ENCODE measurements at places on chromosomes 1 and 21.

- DNase-seq: no peak
Measured at GRCh38 chr1:101769520-101769919, 227.2 kb downstream of the OLFM3 start.

DNA sequence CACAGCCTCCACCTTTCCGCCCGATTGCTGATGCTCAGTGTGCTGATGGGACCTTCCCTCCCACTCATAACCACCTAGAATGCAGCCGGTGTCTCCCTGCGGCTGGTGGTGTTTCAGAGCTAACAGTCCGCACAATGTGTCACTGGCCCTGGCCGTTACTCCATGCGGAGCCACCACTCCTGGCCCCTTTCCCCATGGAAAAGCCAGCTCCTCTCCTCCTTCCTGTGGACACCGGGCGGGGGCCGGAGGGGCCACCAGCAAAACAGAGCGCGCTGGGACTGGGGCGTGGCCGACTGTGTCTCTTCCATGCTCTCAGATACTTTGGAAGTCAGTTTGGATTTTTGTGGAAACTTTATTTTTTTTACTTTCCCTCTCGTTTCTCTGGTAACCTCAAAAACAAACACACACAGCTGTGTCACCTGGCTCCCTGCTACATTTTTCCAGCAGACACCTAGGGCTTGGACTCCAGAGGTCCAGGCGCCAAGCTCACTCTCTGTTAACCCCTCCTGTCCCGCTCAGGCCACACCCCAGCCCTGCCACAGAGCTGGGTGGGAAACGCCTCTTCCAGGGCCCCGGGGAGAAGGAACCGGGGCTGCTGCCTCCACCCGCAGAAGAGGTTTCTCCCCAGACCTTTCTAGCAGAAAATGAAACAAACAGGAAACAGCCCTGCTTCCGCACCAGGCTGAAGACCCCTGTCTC lies 32.5 kb upstream of the COL6A2 start:
- no peak for DNase-seq

DNA sequence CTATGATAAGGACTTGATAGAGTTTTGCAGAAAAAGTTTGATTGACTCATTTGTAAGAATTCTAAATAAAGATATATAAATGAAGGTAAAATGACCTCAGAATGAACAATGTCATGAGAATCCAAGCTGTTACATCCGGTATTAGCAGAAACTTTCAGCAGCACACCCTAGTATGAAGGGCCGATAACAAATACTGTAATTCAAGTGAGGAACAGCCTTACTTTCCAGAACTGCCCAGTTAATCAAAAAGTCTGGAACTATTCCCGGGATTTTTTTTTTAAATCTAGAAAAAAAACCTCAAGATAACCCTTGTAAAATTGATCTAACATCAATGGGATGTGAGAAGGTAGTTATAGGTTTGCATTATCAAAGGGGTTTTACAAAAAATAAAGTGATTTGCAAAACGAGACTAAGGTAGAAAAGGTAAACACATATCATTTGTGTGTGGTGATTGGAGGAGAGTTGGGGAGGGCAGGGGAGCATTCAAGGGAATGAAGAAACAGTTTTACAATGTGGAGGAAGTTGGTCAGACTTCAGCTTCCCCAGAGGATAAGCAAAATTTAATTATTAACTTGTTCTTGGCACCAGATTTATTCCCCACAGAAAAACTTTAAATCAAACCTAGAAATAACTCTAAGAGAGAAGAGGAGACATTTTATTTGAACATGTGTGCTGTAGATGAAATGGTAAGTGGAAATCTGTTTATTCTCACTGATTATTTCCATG lies 75.9 kb upstream of the VCAM1 start:
- DNase-seq: no peak

- DNase-seq: no peak
Measured at GRCh38 chr1:151961833-151962232, 31.8 kb downstream of the S100A10 start.

- DNase-seq: no peak
Measured at GRCh38 chr21:31287201-31287600, 56.9 kb downstream of the TIAM1 start.

GRCh38 chr21:34362670-34363069 lies 1.1 kb upstream of the KCNE2 start:
- DNase-seq: no peak

- no peak for DNase-seq
Measured at GRCh38 chr1:86114236-86114635, 42.3 kb downstream of the COL24A1 start.

GRCh38 chr1:16967095-16967575 lies 13.3 kb downstream of the MFAP2 start:
- DNase-seq: no peak

- no peak for DNase-seq
Measured at GRCh38 chr1:163414778-163415177, 93.0 kb downstream of the NUF2 start.

DNA sequence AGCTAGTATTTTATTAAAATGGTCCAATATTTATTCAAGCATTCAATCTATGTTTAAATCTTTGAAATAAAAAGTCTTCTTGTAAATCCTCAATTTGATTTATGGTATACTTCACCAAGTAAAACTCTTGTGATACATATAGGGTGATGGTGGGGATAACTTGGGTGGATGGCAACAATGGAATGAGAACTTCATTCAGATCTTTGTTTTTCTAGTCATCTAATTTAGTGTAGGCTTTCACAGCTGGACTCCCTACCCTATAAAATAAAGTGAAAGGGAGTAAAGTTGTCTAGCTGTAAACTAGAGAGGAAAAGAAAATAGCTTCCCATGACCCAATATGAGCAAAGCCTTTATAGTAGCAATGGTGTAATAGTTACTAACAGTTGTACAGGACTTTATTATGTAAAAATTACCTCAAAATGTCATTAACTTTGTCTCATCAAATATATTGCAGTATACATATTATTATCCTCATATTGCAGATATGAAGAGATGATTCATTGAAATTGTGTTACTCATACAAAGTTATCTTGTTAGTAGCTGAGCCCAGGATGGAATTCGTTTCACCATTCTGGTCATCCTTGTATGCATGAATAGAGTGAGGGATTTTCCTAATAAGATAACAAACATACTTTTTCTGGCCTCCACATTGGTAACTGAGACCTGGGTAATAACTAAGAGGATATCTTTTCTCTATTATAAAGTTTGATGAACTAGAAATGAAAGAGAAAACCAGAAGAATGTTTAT lies 1377.7 kb upstream of the ADGRL4 start:
- DNase-seq: no peak

- DNase-seq: no peak
Measured at GRCh38 chr1:93821423-93822144, 57.4 kb downstream of the DNTTIP2 start.

GRCh38 chr1:115312742-115313141 lies 25.3 kb downstream of the NGF start:
- DNase-seq: no peak

- no peak for DNase-seq
Measured at GRCh38 chr1:234398849-234399381, 25.7 kb downstream of the COA6 start.

GRCh38 chr1:200115532-200115931 lies 88.0 kb downstream of the NR5A2 start:
- DNase-seq: no peak

DNA sequence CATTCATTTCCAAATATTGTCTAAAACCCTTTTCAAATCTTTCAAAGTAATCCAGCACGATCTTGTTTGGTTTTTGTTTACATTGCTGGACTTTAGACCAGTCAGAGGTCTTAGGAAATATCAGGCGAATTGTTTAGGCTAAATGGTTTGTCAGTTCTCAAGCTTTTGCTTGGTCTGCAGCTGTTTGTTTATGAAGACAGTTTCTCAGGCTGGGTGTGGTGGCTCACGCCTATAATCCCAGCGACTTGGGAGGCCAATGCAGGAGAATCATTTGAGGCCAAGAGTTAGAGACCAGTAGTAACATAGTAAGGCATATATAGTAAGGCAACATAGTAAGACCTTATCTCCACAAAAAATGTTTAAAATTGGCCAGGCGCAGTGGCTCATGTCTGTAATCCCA lies 77.5 kb downstream of the DNTTIP2 start:
- no peak for DNase-seq

DNA sequence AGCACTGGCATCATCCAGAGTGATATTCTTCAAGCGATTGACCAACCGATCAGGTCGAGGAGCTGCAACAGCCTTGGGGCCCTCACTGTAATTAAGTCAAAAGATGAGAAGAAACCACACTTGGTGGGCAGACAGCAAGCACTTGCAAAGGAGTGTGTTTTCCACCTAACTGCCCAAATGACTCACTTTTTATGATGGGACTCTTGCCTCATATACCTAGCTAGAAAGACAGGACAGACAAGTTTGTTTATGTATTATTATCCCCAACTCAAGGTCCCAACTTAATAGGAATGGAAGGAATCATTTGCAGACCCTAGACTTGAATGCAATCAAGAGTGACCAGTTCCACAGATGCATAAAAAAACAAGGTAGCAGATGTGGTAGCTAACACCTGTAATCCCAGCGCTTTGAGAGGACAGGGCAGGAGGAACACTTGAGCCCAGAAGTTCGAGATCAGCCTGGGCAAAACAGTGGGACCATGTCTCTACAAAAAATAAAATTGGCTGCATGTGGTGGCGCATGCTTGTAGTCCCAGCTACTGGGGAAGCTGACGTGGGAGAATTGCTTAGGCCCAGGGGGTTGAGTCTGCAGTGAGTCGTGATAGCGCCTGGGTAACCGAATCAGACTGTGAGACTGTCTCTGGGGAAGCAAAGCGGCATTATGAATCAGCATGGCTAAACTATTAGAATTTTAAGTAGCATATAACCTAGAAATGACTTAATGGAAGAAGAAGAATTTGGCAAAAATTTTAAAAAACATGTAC lies 2.3 kb upstream of the NRAS start:
- no peak for DNase-seq

DNA sequence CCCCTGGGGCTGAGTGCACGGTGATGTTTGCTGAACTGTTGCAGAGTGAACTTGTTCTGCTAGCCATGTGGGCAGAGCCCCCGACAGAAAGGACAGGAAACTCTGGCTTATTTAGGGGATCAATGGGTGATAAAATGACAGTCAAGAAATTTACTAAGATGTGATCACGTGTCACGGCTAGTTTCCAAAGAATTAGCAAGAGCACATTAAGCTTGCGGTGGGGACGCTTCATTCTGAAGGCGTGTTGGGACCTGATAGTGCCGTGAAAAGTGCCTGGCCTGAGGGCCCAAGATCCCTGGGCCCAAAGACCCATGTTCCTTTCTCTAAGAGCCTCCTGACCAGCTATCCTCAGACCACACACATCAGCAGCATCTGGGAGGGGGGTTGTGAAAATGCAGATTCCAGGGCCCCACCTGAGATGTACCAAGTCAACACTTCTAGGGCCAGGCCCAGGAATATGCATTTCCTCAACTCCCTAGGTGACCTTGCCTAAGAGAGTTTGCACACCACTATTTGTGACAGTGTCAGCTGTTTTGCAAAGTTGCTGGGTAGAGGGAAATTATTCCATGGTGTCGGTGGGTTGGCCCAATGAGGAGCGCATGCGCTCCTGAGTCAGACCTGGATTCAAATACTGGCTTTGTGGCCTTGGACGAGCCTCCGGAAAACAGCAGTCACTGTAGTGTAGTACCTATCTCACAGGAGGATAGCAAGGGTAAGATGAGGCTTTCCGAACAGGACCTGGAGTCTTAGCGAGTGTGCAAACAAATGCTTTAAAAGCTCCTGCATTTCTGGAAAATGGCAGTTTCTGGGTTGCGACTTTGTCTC lies 77.5 kb downstream of the SPSB1 start:
- DNase-seq: no peak

- DNase-seq: no peak
Measured at GRCh38 chr1:232596666-232597303, 33.1 kb downstream of the SIPA1L2 start.

DNA sequence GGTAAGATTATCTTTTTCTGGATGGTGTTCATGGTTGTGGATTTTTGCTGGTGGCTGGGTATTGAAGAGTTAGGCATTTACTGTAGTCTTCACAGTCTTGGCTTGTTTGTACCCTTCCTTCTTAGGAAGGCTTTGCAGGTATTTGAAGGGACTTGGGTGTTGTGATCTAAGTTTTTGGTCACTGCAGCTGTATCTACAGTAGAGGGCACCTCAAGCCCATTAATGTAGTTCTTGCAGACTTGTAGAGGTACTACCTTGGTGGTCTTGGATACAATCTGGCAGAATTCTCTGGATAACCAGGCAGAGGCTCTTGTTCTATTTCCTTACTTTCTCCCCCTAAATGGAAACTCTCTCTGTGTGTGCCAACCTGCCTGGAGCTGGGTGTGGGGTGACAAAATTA lies 155.8 kb upstream of the BRINP3 start:
- no peak for DNase-seq

DNA sequence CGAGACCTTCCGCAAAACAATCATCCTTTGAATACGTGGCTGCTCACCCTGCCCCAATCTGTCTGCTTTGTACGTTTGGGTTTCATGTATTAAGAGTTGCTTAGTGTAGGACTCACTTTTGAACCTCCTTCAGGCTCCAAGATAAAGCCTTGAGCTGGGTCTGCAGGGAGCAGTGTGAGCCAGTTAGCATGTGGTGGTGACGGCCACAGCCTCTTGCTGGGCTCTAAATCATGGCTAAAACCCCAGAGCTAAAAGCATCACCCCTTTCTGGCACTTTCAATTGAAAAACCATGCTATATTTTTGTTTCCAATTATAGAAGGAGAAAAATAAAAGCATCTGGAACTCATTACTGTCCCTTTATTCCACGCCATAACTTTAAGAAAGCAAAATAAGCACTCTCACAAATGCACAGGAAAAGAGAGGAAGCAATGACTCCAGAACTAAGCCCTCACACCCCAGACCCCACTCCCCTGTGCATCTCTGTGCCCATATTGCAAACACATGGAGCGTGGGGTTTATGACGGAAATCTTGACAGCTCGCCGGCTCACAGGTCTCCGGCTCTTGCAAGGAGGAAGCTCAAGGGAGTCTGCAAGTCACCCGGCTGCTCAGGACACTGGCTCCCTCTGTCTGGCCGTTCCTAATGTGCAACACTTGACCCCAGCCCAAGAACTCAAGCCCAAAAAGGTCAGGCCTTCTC lies 135.5 kb downstream of the MIS18A start:
- no peak for DNase-seq

- DNase-seq: no peak
Measured at GRCh38 chr1:170804879-170805278, 130.5 kb upstream of the MROH9 start.

GRCh38 chr1:21775550-21775914 lies 7.4 kb downstream of the USP48 start:
- no peak for DNase-seq

DNA sequence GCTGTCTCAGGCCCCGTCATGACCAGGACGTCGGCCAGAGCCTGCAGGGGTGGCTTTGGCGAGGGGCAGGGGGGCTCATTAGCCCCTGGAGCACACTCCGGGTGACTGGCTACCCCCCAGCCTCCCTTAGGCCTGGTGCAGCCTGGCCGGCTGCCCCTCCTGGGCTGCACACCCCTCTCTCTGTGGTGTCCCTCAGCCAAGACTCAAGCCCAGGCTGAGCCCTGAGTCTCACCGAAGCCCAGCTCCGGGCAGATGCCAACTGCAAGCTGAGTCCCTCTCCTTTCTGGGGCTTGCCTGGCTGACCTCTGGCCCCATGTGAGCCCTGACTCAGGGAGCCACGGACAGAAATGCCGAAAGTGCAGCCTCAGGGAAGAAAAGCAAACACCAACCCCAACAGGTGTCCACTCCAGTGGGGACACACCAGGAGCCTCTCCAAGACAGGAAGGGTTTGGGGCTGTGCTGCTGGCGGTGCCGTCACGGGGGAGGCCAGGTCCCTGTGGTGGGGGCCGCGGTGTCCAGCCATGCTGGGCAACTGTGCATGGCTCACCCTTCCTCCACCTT lies 5.3 kb upstream of the IBA57 start:
- DNase-seq: no peak
